ENCODE measurements at places on chromosomes 6 and 20.

- no peak for DNase-seq
These were observed 782 bp upstream of the PCMTD2 start for GRCh38 chr20:64254571-64255360.

DNA sequence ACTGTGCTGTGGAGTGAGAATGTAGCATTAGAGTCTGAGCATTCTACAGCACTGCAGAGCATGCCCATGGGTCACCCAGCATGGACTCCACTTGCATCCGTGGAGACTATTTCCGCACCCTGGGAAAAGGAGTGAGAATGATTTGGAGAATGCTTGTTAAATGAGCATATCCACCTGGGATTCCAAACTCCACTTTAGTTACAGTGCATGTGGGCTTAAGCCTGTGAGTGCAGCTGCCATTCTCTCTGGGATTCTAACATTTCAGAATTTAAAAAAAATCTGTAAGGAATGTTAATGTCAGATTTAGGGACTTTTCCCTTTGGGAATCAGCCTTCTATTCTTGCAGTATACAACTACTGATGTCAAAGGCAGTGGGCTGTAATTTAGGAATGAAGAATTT is 33.4 kb downstream of the KIF25 start:
- no peak for DNase-seq

DNA sequence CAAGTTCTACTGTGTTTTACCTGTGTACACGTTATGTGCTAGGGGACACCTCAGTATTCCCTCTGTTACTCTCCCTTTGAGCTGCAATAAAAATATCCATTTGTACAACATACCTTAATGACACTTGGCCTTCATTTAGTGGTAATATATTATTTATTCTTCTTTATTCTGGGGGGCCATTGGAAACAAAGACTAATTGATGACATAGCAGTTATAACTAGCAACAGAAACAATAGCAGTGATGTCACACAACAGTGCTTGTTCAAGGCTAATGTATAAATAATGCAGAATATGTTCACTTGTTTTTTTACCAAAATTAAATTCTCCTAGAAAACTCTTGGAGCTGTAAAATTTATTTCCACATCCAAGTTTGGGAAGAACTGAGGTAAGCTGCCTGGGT is 92.2 kb upstream of the FAM83B start:
- no peak for DNase-seq

DNA sequence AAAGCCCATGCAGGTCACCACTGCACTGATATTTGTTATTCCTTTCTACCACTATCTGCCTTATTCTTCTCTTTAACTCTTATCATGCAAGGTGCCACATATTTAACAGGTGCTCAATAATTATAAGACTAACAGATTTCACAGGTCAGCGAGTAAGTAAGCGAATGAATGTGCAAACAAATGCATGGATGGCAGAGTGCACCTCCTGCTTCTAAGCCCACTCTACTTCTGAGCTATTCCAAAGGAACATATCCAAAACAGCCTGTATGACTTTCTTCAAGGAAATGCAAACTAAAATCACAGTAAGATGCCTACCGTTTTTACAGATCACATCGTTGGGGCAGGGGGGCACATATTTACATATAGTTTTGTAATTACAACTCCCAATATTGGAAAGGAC is 71.3 kb downstream of the ZMYND8 start:
- DNase-seq: no peak

- no peak for DNase-seq
These were observed 161.6 kb upstream of the EXOC2 start for GRCh38 chr6:854406-855118.

GRCh38 chr6:157748839-157749571 is 74.0 kb upstream of the SNX9 start:
- DNase-seq: no peak

DNA sequence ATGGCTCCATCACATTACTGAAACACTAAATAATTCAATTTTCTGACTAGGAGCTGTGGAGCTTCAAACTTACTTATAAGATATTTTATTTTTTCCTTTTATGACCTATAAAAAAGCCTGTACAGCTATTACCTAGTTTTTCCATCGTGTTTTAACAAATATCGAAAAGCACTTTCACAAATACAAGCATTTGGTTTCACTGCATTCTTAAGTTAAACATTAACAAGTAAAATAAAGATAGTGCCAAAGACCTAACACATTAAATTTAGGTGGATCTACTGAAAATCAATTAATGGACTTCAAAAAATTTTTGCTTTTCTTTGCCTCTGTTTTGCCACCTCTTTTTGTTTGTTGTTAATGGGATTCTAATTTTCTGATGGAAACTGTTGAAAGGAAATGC is 83.3 kb downstream of the EPM2A start:
- no peak for DNase-seq

DNA sequence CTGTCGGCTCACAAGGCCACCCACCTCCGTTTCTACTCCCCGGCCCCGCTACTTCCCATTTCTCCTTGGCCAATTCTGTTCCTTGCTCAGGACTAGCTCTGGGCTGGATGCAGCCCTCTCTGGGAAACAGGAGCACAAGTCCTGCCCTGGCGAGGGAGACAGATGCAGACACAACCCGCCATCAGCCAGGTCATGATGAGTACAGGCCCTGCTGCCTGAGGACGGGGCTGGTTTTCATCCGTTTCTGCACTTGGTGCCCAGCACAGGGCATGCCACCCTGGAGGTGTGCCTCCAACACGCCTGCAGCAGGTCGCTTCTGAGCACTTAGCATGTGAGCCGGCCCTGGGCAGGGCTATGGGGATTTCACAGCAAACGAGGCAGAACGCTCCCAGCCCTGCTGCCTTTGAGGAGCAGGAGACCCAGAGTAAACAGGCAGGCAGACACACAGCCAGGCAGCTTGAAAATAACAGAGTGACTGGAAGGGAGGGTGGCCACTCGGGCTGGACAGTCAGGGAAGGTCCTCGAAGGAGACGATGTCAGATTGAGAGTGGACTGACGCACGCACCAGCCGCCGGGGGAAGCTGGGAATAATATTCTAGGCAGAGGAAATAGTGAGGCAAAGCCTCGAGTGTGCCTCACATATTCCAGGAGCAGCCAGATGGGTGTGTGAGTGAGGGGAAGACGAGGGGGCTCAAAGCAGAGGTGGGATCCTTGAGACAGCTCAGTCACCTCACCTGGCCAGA is 21.2 kb upstream of the VSTM2L start:
- DNase-seq: no peak

GRCh38 chr6:29694637-29695036 is 13.7 kb upstream of the ZFP57 start:
- no peak for DNase-seq

DNA sequence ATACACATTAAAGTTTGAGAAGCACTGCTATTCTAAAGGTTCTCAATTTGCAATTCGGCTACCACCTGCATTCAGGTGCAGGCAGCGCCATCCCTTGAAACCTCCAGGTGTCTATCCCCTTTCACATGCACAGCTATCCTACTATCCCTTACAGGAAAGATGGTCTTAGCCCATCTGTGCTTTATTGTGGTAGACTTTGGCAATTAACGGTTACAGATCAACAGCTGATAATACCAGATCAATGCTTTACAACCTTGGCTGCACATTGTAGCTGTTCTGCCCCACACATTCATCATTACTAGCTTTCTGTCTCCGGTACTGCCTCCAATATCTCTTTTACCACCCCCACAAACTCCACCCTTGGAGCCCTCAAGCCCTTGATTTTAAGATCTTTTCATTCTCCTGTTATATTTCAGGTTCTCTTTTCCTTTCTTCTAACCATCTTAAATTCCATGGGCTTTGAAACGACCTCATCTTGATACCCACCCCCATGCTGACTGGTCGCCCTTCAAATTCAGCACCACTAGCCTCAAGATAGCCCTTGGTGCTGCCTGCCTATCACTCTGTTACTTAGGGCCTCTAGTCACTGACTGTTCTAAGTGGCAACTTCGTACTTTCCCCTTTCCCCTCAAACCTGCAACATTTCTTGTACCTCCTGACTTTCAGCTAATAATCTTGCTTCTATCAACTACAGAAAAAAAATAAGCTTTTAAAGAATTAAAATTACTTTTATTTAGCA is 50.8 kb downstream of the SPTLC3 start:
- DNase-seq: no peak

GRCh38 chr20:48841196-48841874 is 13.5 kb upstream of the PREX1 start:
- no peak for DNase-seq

GRCh38 chr20:63032026-63032800 is 25.4 kb upstream of the BHLHE23 start:
- no peak for DNase-seq

DNA sequence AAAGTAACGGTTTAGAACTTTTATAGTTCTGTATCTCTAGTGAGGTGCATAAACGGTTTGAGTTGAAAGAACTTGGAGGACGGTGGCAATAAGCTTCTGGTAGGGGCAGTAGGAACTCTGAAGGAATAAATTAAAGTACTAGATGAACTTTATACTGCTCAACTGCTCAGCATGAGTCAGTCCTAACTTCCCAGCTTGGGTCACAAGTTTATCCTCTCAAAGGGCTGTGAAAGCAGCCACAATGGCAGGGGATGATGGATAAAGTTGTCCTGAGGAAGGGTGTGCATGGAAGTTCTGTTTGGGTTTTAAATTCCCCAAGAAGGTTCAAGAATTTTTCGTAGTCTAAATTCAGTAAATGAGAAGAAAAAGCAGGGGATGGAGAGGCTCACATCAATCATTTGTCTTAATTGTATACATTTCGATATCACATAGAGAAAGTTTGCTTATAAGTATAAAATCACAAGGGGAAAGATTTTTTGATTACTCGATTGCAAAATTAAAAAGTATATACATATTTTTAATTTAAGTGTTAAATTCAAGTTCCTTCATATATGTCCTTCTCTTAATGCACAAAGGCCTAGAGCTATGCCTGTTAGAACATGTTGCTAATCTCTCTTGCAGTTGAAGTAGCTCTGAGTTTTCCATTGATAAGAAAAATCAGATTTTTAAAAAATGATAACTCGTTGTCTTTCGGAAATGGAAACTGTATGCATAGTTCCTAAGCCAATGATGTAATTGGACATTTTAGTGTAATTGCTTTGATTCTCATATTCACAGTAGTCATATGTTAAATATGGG is 55.3 kb upstream of the JAG1 start:
- DNase-seq: no peak

DNA sequence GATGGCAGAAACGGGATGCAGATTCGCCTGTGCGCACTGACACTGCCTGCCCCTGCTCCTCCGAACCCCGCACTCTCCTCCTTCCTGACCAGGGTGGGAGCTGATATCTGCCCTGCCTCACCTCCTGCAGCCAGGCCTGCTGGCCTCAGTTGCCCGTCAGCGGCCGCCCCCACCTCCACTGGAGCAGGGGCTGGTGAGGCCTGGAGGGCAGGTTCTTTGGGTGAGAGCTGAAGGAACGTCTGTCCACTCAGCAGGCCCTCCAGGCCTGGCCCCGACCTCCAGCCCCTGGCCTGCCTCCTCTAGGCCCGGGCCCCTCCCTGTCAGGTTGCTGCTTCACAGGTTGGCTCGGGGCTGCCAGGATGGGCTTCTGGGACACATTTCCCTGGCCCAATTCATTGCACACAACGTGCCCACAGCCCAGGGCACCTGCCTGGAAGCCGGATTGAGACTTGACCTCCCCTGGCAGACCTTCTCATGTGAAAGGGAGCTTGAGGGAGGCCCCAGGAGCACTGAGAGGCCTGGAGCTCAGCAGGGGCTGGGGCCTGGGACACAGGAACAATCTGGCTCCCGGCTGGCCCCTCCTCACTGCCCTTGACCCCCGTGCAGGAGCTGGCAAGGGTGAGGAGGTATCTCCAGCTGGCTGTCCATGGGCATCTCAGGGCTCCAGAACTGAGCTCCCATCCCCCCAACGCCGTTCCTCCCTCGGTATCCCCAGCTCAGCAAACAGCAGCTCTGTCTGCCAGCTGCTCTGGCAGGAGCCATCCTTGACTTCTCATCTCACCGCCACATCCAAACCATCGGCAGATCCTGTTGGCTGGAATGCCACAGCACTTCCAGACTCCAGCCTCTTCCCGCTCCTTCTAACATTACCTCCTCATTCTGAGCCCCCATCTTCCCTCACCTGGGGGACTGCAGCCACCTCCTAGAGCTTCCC is 39.5 kb downstream of the SPDEF start:
- DNase-seq: no peak

- DNase-seq: no peak
These were observed 46.9 kb upstream of the POU3F2 start for GRCh38 chr6:98787435-98787834.

GRCh38 chr20:54093423-54094267 is 23.3 kb upstream of the BCAS1 start:
- DNase-seq: no peak

DNA sequence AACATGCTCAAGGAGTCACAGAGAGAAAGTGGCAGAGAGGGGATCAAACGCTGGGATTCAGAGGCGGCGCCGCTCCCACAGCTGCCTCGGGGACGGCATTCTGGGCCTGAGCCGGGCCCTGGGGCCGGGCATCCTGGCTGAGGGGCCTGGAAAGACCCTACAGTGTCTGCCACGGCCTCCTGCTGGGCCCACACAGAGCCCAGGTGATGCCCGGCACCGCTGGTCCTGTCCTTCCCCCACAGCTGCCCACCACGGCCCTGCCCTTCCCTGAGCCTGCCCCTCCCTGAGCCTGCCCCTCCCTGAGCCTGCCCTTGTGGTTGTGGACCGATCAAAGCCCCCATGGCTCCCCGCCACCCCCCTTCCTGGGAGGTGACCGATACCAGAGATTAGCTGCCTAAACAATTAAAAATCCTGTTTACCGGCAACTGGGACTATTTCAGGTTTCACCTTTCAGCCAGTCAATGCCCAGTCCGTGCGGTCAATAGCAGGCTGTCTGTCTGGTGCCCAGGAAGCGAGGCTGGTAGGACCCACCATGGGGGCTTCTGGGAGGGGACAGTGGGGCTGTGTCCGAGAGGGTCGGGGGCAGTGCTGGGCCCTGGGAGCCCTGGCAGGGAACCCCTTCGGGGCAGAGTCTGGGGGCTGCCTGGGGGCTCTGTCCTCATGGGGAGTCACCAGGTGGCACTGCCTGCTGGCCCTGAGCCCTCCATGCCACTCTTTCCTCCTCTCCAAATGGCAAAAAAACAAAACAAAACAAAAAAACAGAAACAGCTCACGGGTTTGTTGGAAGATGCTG is 55.4 kb upstream of the GATA5 start:
- DNase-seq: no peak

- no peak for DNase-seq
These were observed 1418.7 kb downstream of the GRIK2 start for GRCh38 chr6:102812242-102812641.

DNA sequence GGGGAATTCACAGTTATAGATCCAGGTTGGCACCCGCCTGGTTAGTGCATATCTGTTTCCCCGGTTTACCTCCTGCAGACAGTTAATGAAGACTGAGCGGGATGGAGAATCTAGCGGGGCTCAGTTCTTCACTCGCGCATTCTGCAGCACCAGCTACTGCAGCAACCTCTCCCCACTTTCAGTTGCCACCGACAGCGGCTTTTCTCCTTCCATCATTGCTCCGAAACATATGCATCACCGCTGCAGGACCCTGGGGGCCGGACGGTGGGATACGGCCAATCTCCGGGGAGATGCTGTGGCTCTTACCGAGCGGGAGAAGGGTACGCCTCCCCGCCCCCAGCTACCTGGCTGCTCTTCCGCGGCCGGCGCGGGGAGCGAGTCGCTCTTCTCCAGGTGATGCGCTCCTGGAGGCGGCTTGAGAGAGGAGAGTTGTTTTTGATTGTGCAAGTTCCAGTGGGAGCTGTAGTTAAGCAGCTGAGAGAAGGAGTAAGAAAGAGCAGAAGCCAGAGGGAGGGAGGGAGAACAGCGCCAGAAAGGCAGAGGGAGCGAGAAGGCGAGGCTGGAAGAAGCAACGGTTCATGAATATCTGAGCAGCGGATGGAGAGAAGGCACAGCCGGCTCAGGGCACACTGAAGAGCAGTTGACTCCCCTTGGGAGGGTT is at the start of gene SGK1:
SGK1 (minus strand) TSS at position 642 of the 661 bp plus-strand sequence. CDS start 652 bp downstream, outside the sequence.
- peak; percentile 82 for DNase-seq

Measured in cerebellar cortex (tissue), 1 donor.